ENCODE measurements at places on chromosomes 2 and 18.

- no peak for DNase-seq
Measured at GRCh38 chr2:159738509-159739390, 26.4 kb downstream of the MARCHF7 start.

- DNase-seq = peak; percentile 31
Measured at GRCh38 chr2:72993147-72993932, 76.0 kb downstream of the EMX1 start.

DNA sequence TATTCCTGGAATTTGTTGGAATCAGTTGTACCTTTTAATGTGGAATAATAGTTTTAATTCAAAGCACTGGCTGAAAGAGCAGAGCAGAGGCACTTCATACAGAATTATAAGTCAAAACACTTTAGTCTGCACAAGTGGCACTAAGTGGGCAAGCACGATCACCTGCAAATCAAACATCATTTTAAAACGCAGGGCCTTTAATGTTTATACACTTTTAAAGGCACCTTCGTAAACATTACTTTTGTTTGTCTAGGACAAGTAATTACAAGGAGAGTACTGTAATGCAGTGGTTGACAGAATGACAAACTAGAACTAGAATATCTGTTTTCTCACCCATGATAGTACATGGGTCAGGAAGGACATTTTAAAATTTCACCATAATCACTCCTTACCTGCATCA lies 36.4 kb downstream of the LANCL1 start:
- DNase-seq = no peak

DNA sequence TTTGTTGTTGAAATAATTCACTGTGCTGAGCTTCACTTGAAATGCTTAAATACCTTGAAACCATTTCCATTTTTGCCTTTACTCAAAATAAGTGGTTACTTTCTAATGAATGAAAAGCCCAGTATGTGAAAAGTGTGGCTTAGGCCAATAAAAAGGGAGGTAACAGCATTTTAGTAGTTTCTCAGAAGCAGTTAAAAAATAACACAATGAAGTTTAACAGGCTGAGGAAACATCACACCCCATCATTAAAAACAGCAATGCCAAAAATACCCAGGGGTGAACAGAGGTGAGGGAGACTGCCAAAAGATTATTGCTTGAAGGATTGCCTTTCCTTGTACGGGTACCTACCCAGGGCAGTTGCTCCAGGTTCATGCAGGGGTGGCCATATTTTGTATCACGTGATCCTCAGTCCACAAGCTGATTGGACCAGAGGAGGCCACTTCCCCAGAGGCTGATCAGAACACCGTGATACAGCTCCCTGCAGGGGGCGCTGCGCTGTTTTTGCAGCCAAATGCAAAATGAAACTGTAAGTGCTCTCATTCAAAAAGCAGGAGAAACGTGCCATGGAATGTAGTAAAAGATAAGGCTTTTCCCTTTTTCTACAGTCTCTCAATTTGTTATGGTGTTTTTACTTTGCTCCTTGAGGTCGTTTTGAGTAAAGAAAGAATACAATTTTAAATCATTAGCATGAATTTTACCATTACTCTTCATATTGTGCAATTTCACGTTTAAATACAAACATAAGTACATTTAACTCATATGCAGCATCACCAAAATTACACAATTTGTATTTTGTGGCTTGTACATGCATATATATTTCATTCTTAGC lies 70.2 kb upstream of the SH3BP4 start:
- DNase-seq = peak; percentile 46

- DNase-seq = no peak
Measured at GRCh38 chr2:44097322-44097907, 71.3 kb upstream of the PPM1B start.

- DNase-seq = no peak
Measured at GRCh38 chr2:20282916-20283592, 58.1 kb upstream of the SDC1 start.

DNA sequence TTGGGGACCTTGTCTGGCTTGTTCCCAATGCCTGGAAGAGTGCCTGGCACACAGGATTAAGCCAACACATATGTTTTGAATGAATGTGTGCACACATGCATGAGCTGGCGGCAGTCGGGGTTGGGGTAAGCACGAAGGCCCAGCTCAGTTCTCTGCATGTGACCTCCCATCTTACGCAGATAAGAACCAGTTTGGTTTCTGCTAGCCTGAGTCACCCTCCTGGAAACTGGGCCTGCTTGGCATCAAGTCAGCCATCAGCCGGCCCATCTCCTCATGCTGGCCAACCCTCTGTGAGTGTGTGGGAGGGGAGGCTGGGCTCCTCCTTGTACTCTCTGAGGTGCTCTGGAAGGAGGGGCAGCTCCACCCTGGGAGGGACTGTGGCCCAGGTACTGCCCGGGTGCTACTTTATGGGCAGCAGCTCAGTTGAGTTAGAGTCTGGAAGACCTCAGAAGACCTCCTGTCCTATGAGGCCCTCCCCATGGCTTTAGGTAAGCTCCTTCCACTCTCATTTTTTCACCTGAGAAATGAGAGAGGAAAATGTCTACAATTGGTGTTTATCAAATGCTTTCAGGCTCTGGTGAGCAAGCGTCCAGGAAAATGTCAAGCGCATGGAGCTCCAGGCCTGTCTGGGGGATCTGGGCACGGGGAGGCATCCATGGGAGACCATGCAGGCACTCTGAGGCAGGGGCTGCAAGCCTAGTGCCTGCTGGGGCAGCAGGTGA lies 9.7 kb upstream of the IL1RN start:
- peak; percentile 58 for DNase-seq

DNA sequence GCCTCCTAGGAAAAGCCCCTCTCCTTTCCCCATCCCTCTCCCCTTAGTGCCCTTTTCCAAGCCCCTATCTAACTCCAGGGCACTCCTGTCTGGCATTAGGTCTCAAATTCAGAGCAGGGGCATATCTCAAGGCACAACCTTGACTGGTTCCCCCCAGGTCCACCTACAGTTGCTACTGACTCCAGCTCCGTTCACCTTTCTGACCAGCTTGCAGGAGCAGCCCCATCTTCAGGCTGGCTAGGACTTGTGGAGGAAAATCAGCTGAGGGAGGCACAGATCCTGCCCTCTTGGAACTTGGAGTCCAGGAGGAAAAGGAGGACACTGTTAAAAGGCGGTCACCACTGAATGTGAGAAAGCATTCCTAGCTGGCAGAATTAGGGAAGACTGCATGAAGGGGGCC lies 152.4 kb downstream of the ZFP36L2 start:
- DNase-seq = no peak

GRCh38 chr2:162266460-162266760 lies 23.2 kb upstream of the FAP start:
- no peak for DNase-seq

GRCh38 chr2:437756-438393 lies 150.0 kb upstream of the ALKAL2 start:
- DNase-seq = peak; percentile 26

GRCh38 chr2:216594081-216594480 lies 39.1 kb upstream of the IGFBP2 start:
- no peak for DNase-seq

DNA sequence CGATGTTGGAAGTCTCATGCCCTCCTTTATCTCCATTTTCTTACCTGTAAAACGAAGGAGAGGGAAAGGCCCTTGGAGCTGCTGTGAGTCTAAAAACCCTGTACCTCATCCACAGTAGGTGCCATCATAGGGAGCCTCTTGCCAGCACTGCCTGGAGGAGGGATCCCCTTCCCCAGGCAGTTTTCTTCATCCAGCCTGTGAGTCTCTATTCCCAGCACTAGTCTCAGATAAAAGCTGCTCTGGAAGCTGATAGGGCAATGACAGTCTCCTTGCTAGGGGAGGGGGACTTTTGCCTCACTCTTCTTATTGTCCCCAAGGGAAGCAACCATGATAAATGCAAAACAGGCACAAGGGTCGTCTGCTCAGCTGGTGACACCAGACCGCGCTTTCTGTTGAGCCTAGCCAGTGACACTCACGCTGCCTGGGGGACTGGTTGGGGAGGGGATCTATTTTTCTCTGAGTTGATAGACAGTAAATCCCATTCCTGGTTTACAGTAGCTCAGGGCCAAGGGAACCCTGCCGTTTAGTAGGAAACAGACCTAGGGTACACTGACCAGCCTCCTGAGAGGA lies 139.5 kb upstream of the NABP1 start:
- DNase-seq = no peak

GRCh38 chr2:208366215-208367127 lies 40.1 kb upstream of the PTH2R start:
- DNase-seq = no peak

DNA sequence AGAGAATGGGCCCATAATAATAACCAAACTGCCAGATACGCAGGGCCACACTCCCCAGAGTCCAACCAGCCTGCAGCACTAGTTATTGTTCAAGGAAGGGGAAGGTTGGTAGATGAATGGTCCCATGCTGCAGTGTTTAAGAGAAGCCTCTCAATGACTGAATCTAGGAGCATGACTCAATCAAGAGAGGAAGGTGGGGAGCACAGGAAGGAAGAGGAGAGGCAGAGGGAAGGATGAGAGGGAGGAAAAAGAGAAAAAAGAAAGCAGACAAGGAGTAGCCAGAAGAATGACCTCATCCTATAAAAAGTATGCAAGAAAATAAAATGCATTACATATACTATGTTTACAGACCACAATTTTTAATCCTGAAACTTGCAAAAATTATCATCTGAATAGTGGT lies 174.5 kb downstream of the TCF4 start:
- DNase-seq = no peak

- no peak for DNase-seq
Measured at GRCh38 chr2:173523497-173523896, 168.8 kb downstream of the CDCA7 start.

All from stimulated activated CD4-positive, alpha-beta T cell treated with anti-CD3 and anti-CD28 coated beads, Interleukin-15, amount 100 ng/mL, for 48 hours (primary cell).